ENCODE measurements at places on chromosomes 12 and 14. TPM values are rescaled to one million over a fixed set of nuclear protein-coding genes. Genes with fewer than 3 reads are reported as not detected.

DNA sequence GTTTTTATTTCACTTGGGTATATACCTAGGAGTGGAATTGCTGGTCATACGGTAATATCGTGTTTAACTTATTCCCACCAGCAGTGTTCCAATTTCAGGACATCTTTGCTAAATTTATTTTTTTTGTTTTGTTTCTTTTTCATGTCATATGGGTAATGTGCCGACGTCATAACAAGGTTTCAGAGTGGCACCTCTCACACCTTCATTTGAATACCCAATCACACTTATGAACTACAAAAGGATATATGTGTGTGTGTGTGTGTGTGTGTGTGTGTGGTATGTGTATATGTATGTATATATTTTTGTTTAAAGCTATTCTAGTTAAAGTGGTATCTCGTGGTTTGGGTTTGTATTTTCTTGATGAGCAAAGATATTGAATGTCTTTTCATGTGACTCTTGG is 12.1 kb downstream of the TRAF3 start:
- no peaks in the 10 kb centered on the region for H3K36me3 ChIP-seq
- H3K4me3 ChIP-seq, result no peak overlapping the region
- H3K27ac ChIP-seq, result no peak overlapping the region
- H3K4me1 ChIP-seq, result peaks cover 11% of the 10 kb centered on the region

Gene SFSWAP
- 109 TPM for total RNA-seq

GRCh38 chr14:105107781-105108515 is 42.7 kb upstream of the GPR132 start:
- no peak overlapping the region for H3K4me3 ChIP-seq
- no peak for DNase-seq
- H3K4me1 ChIP-seq, result no peaks in the 10 kb centered on the region
- H3K27ac ChIP-seq, result no peak overlapping the region

DNA sequence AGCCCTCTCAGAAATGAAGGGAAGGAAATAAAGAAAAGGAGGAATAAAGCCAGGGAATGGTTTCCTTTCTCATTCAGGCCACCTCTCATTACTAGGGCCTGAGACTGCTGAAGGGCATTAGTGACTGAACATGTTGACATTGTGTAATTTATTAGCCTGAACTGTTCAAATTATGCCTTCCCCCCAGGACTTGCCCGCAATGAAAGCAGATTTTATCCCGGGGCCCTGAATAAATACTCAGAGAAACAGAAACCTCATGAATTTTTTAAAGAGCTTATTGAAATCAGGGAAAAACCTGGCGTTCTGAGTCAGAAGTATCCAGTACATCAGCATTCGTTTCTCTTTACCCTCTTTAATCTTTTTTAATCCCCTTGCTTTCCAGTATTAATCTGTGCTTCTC is 35.9 kb upstream of the WSCD2 start:
- no peaks in the 10 kb centered on the region for H3K36me3 ChIP-seq
- no peaks in the 10 kb centered on the region for H3K4me1 ChIP-seq
- no peaks in the 10 kb centered on the region for H3K27me3 ChIP-seq
- H3K27ac ChIP-seq, result no peak overlapping the region
- DNase-seq, result no peak
- no peak overlapping the region for H3K4me3 ChIP-seq

Gene TMEM132C
- total RNA-seq, result not detected

DNA sequence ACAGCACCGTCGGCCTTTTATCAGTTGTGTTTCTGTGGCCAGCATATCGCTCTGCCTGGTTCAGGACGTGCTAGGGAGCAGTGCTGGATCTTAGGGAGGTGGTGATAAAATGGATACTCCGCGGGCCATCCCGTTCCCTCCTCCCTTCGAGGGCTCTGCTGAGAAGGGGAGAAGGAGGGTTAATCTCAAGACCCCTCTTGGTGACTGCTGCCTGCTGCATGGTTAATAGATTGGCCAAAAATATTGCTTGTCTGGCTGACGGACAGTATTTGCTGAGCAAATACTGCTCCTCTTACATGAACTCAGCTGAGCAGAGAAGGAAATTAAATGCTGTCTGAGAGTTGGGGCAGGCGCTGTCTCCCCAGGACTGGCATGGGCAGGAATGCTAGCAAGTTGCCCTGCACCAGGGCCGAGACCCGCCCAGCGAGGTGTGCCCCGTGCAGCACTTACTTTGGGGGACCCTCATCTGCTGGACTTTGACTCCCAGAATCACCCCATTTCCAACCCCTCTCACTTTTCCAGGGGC is 1.2 kb downstream of the FBRSL1 start:
- no peak for DNase-seq
- H3K4me1 ChIP-seq, result peaks cover 76% of the 10 kb centered on the region
- H3K27ac ChIP-seq, result no peak overlapping the region
- no peaks in the 10 kb centered on the region for H3K27me3 ChIP-seq
- peaks cover 5% of the 10 kb centered on the region for H3K36me3 ChIP-seq

GRCh38 chr12:24797901-24798300 is 151.0 kb downstream of the BCAT1 start:
- H3K27me3 ChIP-seq, result no peaks in the 10 kb centered on the region
- H3K4me3 ChIP-seq, result no peak overlapping the region
- H3K4me1 ChIP-seq, result peaks cover 5% of the 10 kb centered on the region
- H3K36me3 ChIP-seq, result no peaks in the 10 kb centered on the region
- DNase-seq, result no peak

- no peaks in the 10 kb centered on the region for H3K36me3 ChIP-seq
- no peak for DNase-seq
- H3K27ac ChIP-seq, result no peak overlapping the region
- H3K27me3 ChIP-seq, result no peaks in the 10 kb centered on the region
Observed at GRCh38 chr14:94386085-94387031, 2.0 kb downstream of the SERPINA1 start.

- no peaks in the 10 kb centered on the region for H3K27me3 ChIP-seq
- H3K36me3 ChIP-seq, result no peaks in the 10 kb centered on the region
- no peak overlapping the region for H3K4me3 ChIP-seq
- no peak for DNase-seq
Observed at GRCh38 chr14:87066221-87066817, 926.7 kb downstream of the GALC start.

Gene GALNT9
- total RNA-seq, result not detected

- no peak for DNase-seq
- H3K36me3 ChIP-seq, result no peaks in the 10 kb centered on the region
- no peaks in the 10 kb centered on the region for H3K27me3 ChIP-seq
- H3K4me3 ChIP-seq, result no peak overlapping the region
Observed at GRCh38 chr12:47397664-47398281, 308.1 kb downstream of the RPAP3 start.

Gene TAMALIN
- total RNA-seq, result 663 TPM

- no peak for DNase-seq
- no peak overlapping the region for H3K4me3 ChIP-seq
- no peaks in the 10 kb centered on the region for H3K36me3 ChIP-seq
- no peaks in the 10 kb centered on the region for H3K4me1 ChIP-seq
- no peak overlapping the region for H3K27ac ChIP-seq
- H3K27me3 ChIP-seq, result no peaks in the 10 kb centered on the region
Observed at GRCh38 chr14:20690848-20691640, 2.5 kb downstream of the ANG start.

- no peak overlapping the region for H3K4me3 ChIP-seq
- no peak for DNase-seq
- no peak overlapping the region for H3K27ac ChIP-seq
- no peaks in the 10 kb centered on the region for H3K27me3 ChIP-seq
- H3K4me1 ChIP-seq, result no peaks in the 10 kb centered on the region
Observed at GRCh38 chr14:24123424-24124417, 6.7 kb upstream of the FITM1 start.

Data from natural killer cell (primary cell).